ENCODE measurements at places on chromosomes 4 and X.

- DNase-seq: no peak
Observed at GRCh38 chr4:151887816-151888180, 127.0 kb upstream of the GATB start.

DNA sequence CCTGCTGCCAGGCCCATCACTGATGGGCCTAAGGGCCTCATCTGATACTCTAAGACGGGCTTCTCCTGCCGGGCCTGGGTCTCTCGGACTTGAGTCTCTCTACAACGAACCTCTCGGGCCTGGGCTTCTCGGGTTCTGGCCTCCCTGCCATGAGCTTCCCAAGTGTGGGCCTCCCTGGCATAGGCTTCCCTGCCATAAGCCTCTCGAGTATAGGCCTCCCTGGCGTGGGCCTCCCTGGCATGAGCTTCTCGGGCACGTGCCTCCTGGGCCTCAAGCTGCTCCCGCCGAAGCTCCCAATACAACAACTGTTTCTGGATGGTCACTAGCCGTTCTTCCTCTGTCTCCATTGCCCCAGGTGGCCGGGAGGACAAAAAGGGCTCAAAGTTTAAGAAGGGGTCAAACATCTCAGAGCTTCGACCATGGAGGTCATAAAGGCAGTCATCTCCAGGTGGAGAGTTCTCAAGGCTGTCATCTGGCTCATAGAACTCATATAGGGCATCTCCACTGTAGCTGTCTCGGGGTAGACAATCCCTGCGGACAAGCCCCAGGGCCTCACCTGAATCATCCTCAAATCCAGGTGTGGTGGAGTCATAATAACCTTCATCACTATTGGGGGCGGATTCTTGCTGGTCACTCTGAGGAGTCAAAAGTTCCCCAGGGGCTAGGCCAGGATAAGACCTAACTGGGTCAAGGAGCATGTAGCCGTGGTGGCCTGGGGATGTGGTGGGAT, 14.1 kb downstream of the AMER1 start:
- no peak for DNase-seq

DNA sequence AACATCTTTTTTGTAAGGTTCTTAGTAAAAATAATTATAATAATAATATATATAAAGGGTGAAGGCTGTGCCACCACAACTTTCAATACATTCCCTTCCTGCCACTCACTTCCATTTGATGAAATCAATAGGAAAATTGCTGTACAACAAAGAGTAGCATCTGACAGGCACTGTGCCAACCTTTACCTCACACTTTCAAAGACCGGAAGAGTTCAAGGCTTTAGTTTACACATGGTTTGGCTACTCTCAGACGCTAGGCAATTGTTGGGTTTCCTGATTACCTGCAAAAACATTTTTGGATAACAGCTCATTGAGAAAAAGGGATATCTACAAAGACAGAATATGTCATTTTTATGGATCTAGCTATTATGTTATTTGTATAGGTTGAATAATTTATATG, 5.5 kb upstream of the ING2 start:
- DNase-seq: no peak

- DNase-seq: no peak
Observed at GRCh38 chr4:110055158-110055768, 142.6 kb downstream of the EGF start.

DNA sequence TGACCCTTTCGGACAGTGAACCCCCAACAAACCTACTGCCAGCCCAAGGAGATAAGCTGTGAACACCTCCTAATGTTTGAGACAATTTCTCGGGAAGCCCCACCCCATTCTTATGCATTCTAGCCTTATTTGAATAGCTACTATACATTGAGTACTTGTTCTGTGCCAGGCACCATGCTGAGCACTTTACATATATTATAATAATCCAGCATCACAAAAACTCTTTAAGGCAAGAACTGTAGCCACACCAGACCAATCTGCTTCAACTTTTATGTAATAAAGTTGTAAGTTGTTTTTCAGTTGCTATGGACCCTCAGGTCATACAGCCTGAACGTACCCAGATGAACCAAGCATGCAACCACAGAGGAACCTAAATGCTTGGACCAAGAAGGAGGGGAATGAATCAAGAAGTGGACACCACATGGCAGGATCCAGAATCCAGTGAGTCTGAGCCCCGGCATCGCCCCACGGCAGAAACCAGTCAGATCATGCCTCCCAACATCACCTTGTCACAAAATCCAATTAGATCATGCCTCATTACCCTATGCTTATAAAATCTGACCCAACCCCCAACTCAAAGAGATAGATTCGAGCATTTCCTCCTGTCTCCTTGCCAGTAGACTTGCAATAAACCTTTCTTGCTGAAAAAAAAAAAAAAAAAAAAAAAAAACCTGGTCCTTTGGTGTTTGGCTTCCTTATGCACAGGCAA, 225.0 kb downstream of the QDPR start:
- DNase-seq: no peak

All from NCI-H1417 treated with DMSO at 0.1 percent for 48 hours (cell line).